ENCODE measurements at places on chromosomes 12 and 14.

- no peak for DNase-seq
Measured at GRCh38 chr14:99524804-99525698, 43.8 kb downstream of the CCNK start.

- DNase-seq: no peak
Measured at GRCh38 chr14:104328607-104329006, 190.2 kb downstream of the KIF26A start.

DNA sequence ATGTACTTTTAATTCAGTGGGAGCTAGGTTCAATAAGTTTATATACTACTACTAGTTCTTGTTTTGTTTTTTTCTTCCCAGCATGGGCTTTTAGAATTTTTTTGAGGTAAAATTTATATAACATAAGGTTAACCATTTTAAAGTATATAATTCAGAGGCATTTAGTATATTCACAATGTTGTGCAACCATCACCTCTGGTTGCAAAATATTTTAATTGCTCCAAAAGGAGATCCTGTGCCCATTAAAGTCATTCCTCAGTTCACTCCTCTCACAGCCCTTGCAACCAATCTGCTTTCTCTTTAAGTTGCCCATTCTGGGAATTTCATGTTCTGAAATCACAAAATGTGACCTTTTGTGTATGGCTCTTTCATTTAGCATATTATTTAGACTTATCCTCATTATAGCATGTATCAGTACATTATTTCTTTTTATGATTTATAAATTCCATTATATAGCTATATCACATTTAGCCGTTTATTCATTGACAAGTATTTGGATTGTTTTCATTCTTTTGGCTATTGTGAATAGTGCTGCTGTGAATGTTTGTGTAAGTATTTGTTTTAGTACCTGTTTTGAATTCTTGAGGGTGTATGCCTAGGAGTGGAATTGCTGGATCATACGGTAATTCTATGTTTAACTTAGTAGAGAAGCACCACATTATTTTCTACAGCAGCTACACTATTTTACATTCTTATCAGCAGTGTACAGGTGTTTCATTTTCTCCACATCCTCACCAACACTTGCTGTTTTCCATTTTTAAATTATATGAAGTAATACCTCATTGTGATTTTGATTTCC, 59.1 kb downstream of the ARHGAP5 start:
- no peak for DNase-seq

DNA sequence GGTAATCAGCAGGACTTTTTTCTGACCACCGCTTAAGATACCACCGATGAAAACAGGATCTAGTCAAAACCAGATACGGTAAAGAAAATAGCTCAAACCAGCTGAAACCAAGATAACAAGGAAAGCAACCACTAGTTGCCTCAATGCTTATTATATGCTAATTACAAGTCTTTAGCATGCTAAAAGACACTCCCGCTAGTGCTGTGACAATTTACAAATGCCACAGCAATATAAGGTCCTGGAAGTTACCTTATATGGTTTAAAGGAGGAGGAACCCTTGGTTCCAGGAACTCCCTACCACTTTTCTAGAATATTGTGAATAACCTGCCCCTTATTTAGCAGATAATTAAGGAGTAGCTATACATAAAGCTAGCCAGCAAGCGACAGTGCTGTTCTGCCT, 976.4 kb upstream of the SEL1L start:
- DNase-seq: no peak

- DNase-seq: no peak
Measured at GRCh38 chr12:76696186-76696585, 67.7 kb upstream of the ZDHHC17 start.

- no peak for DNase-seq
Measured at GRCh38 chr14:69839661-69840060, 39.6 kb upstream of the SMOC1 start.

GRCh38 chr14:80902608-80903007, 38.9 kb downstream of the CEP128 start:
- DNase-seq: no peak

DNA sequence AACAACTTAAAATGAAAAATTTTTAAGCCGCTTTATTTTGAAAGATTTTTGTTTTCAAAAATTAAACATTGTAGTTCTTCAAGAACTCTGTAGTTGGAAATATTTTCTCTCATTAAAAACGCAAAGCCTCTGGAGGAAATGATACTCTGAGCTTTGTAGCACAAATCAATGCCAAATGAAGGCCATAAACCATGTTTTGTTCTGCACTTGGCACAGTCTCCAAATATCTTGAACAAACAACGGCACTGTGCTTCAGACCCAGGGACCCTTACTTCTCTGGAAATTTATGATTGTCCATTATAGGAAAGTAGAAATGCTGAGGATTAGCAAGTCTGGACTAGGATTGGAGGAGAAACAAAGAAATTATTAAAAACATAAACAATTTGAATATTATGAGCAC, 160.8 kb upstream of the BMP4 start:
- no peak for DNase-seq

DNA sequence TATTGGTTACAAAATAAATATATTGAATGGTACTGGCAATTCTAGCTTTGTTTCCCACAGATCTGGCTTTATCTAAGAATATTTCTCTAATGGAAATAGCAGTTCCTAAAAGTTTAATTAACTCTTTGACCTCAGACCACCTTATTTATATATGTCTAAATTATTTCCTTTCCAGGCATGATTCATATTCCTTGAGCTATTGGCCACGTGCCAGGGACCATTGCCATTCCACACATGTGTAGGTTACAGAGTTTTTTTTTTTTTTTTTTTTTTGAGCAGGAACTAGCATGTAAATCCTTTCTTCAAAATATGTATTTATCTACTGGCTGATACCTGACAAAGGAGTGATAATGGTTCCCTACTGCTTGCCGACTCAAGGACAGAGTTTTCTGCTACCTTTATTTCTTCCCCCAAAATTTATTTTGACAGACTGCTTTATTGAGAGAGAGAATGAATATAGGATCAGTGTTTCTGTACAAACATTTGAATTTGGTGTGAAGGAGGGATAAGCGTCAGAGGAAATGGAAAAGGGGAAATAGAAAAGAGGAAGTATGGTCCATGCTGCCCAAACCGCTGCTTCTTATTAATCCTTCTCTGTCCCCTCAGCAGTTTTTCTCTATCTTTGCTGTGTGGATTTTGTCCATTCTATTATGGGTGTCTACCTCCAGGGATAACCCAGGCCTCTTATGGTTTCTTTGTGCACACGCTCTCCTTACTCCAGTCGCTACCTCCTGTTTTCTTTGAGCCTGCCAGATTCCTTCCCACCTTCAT, 36.4 kb downstream of the PDE3A start:
- no peak for DNase-seq

- DNase-seq: no peak
Measured at GRCh38 chr12:87812030-87812429, 217.2 kb downstream of the C12orf50 start.

DNA sequence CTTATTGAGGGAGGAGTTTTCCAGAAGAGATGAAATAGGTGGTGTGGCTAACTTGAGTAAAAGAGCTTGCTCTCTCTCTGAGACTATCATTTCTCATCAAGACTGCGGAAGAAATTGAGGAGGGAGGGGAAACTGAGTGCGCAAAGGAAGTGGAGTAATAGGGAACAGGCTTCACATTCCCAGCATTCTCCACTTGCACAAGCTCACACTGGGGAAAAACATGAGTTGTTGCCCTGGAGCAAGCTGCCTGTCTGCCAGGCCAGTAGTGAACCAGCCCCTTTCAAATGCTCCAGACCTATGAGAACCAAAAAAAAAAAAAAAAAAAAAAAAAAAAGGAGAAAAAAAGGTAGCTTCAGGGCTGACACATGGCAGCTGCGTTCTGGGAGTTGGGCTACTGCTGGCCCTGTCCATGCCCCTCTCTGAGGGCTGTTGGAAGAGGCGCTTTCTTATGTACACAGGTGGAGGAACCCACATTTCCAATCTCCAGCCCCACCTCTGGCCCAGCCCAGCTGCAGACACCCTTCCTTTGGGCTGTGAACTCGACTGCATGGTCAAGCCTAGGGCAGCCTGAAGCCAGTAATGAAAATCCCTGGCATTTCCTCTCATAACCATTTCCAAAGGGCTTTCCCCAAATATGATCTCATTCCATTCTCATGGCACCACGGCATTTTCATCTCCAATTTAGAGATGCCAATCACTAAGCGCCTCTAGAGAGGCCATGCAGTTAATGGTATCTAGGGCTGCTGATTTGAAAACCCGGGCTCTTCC, 32.5 kb upstream of the EMP1 start:
- DNase-seq: no peak

DNA sequence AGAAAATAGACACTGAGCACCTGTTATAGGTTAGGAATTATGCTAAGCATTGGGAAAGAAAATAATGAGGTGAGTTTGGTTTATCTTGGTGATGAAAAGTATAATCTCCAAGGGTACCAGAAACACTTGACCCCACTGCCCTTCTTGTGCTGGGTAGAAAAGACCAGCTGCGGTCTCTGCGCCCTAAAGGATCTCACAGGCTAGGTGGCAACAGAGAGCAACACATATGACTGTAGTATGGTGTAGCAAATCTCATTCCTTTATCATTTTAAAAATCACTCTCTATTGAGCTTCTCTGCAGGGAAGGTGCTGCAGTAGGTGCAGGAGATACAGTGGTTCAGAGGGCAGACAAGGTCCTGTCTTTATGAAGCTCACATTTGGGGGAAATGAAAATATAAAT, 26.1 kb downstream of the NRXN3 start:
- DNase-seq: no peak

DNA sequence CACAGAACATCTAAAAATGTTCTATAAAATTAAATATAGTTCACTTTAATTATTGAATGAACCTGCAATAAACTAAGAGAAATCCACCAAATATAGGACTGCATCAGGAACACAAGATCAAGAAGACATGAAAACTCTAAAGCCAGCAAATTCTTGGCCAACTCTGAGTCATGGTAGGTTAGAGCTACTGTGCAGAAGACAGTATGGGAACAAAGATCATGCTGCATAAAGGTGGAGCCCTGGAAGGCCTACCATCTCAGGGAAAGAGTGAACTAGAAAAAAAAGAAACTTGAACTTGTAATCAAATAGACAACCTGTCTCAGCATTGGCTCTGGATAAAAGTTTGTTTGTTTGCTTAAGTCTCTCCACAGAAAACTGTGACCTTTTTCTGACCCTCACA, 66.9 kb upstream of the CNOT2 start:
- DNase-seq: no peak

GRCh38 chr12:91413581-91414546, 231.2 kb upstream of the DCN start:
- no peak for DNase-seq

DNA sequence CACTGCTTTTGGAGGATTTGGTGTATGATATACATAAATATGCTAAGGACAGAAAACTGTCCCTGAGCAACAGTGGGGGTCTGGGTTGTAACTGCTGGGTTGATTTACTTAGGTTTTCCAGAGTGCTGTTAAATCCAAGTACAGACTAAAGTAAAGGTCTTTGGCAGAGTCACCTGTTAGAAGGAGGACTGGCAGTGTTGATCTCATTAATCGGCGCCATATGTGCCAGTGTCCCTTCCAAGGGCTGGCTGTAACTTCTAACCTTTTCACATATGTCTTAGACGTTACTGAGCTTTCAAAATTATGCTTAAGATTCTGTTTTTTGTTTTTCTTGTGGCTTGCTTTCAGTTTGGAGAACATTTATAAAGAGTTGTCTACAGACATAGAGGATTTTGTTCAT, 5.1 kb downstream of the UNG start:
- DNase-seq: no peak
